ENCODE measurements at places on chromosomes 1 and 21.

GRCh38 chr1:204980840-204981405 lies 62.1 kb upstream of the CNTN2 start:
- DNase-seq: no peak

- no peak for DNase-seq
Observed at GRCh38 chr1:232627645-232628334, 2.1 kb downstream of the SIPA1L2 start.

- DNase-seq: no peak
Observed at GRCh38 chr1:9315411-9316079, 22.9 kb downstream of the SPSB1 start.

- DNase-seq: no peak
Observed at GRCh38 chr1:56915960-56916359, 49.9 kb downstream of the C8B start.

DNA sequence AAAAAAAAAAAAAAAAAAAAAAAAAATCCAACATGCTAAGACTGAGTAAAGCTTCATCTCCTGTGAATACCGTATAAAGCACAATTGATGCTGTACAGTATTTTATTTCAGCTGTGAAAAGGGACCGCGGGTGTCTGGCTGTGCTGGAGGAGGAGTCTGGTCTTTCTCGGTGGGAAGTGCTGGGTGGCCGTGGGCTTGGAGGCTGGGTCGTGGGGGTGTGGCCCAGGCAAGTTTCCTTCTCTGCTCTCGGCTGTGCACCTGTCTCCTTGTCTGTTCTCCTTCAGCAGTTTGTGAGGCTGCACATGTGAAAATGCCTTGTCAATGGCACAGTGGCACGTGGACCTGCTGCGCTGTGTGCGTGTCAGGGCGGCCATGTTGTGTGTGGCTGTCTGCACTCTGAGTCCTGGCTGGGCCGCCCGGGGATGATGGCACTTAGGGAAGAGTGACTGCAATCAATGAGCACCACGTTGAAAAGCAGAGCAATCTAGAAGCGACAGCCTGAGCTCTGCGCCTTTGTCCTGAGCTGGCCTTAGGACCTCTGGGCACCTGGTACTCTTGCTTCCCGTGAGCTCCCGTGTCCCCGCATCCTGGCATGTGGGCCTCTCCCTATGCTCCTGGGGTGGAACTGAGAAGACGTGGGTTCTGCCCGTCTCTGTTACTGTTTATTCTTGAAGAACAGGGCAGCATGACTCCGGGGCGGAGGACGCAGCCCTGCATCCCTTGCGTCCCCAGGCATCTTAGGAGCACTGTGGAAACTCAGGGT lies 14.5 kb downstream of the AGPAT3 start:
- DNase-seq: no peak

DNA sequence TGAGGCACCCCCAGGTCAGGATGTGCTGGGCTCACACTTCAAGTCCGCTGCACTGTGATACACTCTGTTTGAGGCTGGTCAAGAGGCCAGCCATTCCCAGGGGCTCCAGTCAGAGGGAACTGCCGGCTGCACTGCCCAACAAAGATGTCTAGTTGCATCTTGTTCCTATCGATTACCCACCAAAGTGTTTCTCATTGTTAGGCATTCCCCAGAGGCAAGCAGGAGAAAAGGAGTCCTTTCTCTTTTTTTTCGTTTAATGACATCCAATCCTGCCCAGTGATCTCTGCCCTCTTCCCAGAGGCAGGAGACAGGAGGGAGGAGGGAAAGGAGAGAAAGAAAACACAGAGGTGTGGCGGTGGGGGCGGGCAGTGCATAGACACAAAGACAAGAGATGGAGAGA lies 150.4 kb downstream of the OMA1 start:
- no peak for DNase-seq

Data from Right ventricle myocardium inferior (tissue), 1 donor.